NCI-H2171 treated with DMSO at 0.1 percent for 48 hours (cell line): ENCODE measurements at places on chromosomes 4 and X.

DNA sequence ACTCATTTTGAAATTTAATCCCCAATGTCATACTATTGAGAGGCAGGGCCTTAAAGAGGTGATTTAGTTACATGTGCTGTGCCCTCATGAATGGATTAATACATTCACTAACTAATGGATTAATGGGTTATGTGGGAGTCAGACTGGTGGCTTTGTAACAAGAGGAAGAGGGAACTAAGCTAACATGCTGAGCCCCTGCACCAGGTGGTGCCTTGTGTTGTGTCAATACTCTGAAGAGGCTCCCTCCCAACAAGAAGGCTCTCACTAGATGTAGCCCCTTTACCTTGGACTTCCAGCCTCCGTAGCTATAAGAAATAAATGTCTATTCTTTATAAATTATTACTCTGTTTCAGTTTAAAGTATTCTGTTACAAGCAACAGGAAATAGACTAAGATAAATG, 411.9 kb upstream of the EMCN start:
- DNase-seq: peak; percentile 63

GRCh38 chrX:8870411-8870810, 69.2 kb upstream of the FAM9A start:
- no peak for DNase-seq

- peak; percentile 15 for DNase-seq
These were observed 38.5 kb upstream of the PRSS48 start for GRCh38 chr4:151238477-151238876.

- DNase-seq: no peak
These were observed 114.5 kb downstream of the IRF2 start for GRCh38 chr4:184359888-184360287.

GRCh38 chr4:55498051-55498450, 48.7 kb downstream of the CLOCK start:
- DNase-seq: no peak

GRCh38 chrX:130482871-130483270, 81.1 kb downstream of the RBMX2 start:
- DNase-seq: peak; percentile 68

DNA sequence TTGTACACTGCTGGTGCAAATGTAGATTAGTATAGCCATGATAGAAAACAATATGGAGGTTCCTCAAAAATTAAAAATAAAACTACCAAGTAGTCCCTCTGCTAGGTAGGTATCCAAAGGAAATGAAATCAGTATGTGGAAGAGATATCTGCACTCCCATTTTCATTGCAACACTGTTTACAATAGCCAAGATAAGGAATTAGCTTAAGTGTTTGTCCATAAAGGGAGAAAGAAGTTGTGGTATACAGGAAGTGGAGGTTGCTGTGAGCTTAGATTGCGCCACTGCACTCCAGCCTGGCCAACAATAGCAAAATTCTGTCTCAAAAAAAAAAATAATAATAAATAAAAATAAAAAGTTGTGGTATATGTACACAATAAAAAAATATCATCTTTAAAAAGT, 325.0 kb upstream of the EMCN start:
- no peak for DNase-seq

- no peak for DNase-seq
These were observed 20.9 kb downstream of the NELFA start for GRCh38 chr4:1987721-1988326.

DNA sequence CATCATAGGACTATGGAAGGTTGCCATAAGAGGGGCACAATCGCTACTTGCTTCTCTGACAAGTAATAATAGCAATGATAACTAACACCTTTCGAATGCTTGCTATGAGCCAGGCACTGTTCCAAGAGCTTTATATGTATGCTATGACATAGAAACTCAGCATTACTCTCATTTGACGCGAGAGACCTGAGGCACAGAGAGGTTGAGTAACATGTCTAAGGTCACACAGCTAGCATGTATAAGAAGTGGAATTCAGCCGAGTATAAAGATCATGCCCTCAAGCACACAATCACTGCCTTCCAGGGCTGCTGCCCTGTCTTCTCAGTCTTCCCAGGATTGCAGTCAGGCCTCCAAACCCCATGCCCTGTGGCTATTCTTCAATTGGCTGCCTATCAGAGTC, 19.5 kb downstream of the PJA1 start:
- no peak for DNase-seq

GRCh38 chrX:10098270-10098713, 58.5 kb upstream of the CLCN4 start:
- DNase-seq: no peak

DNA sequence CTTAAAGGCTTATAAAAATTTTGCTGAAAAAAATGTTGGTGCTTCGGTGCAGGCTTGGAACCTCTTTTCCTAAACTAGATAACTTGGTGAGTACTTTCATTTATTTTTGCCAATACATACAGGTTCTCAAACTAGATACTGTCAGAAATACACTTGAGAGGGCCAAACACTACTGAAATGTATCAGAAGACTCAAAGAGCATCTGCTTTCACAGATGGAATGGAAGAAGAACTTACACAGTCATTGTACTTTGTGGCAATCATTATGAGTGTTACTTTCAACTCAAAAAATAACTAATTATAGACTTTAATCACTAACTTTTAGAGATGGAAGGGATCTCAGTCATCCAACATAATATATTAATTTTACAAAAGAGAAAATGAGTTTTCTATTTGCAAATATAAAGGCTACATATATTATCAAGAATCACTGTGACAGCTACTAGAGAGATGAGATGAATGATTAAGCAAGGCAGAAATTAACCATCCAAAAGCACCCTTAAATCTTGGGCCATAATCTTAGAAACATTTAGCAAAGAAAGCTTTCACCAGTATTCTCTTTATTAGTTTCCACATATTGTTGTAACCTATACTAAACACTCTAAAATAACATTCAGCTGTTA, 1.0 kb downstream of the ENAM start:
- no peak for DNase-seq
